ENCODE measurements at places on chromosomes 6 and 20.

DNA sequence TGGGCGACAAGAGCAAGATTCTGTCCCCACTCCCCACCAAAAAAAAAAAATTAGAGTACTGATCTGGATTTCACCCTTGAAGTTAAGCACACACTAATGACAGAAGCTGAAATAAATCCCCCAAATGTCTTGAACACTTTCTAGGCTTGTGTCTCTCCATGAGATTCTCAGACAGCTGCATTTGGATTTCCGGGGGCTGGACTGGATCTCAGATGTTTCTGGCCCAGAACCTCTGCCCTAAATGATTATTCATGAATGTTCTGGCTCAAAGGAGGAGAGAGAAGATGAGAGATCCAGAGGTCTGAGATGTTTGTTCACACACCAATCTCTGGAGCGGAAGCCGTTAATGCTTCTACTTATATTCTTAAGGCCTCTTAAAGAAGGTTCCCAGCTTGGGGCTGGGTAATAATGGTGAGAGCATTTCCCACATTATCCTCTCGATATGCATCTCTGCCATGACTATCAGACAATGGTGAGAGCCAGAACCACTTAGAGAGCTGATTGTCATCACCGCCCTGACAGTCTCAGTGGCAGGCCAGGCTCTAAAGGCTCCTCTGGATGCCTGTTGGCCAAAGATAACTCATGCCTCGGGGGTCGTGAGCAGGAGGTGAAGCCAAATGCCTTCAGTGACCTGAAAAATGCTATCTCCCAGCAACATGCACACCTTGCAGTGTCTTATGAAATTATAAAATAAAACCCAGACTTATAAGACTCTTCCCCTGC lies 127.9 kb upstream of the AGPAT4 start:
- DNase-seq: no peak

DNA sequence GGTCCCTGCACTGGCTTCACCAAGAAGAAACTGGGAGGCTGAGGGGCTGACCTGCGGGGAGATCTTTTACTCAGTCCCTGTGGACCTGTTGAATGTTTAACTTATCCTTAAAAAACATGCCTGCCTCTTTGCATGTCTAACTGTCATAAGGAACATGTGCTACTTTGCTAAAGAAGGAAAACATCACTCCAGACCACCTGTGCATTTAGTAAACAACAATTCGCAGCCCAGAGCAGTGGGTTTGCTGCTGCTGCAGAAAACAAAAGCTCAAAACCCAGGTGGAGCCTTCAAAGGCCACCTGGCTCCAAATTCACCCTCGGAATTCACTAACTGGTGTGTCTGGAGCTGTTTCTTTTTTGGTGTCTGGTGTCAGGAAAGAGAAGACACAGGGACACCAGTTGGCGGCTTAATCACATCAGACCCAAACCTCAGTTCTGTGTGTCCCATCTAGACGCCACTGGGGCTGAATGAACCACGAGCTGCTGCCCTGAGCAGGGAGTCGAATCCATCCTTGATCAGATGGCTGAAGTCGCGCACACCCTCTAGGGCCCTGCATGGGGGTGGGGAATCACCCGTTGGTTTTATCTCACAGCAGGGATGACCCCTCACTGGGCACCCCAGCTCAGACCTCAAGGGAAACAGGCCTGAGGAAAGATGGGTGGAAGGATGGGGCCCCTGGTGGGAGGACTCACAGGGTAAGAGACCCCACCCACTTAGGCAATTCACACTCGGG lies 344.3 kb downstream of the PREX1 start:
- no peak for DNase-seq

DNA sequence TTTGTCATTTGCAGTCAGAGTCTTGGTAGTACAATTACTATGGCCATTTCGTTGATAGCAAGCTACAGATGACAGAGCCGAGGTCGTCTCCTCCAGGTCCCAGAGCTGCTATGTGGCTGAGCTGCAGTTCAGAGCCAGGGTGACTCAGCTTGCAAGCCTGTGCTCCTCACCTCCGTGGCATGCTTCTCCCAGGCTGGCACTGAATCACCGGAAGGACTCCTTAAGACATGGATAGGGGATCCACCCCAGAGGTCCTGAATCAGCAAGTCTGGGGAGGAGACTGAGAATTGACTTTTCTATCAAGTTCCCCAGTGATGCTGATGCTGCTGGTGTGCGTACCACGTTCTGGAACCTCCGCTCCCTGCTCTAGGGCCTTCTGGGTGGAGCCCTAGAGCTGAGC lies 291.2 kb downstream of the CDH26 start:
- DNase-seq: no peak

GRCh38 chr6:166032366-166033200 lies 135.1 kb downstream of the TBXT start:
- DNase-seq: no peak

GRCh38 chr6:131924881-131925474 lies 26.2 kb downstream of the CCN2 start:
- DNase-seq: no peak

DNA sequence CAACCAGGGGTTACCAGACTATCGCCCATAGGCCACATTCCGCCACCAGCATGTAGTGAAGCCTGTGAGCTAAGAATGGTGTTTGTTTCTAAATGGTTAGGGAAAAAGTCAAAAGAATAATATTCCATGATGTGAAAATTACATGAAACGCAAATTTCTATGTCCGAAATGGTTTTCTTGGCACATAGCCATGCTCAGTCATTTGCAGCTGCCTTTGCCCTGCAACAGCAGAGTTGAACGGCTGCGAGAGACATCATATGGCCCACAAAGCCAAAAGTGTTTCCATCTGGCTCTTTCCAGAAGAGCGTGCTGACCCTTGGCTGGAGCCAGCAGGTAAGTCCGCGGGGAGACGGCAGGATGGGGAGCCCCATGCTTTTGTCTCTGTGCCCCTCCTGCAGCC lies 60.7 kb downstream of the FAM120B start:
- DNase-seq: no peak

DNA sequence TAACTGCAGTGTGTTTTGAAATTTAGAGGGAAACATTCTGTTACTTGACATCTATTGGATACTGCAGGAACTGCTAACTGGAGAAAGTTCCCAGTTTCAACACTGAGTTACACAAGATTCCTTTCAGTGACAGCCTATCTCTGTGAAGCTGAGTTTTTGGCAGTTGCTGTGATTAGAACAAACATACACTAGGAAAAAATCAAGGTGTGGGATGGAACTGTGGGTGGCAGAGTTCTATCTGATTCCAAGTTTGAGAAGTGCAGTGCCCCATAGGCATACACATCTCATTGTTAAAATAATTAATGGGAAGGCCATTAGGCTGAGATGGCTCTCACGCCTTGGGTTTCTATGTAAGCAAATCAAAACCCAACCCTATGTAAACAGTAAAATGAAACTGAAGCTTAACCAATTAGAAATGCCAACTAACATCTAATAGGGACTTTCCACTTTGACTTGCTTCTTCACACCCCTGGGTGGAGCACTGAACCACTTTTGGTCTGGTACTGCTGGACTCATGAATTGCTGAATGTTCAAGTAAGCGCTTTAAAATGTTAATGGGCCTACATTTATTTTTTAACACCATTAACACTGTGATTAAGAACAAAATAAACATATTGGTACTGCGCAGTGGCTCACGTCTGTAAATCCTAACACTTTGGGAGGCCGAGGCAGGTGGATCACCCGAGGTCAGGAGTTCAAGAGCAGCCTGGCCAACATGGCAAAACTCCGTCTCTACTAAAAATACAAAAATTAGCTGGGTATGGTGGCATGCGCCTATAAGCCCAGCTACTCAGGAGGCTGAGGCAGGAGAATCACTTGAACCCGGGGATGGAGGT lies 55.2 kb upstream of the TBC1D7 start:
- DNase-seq: no peak

DNA sequence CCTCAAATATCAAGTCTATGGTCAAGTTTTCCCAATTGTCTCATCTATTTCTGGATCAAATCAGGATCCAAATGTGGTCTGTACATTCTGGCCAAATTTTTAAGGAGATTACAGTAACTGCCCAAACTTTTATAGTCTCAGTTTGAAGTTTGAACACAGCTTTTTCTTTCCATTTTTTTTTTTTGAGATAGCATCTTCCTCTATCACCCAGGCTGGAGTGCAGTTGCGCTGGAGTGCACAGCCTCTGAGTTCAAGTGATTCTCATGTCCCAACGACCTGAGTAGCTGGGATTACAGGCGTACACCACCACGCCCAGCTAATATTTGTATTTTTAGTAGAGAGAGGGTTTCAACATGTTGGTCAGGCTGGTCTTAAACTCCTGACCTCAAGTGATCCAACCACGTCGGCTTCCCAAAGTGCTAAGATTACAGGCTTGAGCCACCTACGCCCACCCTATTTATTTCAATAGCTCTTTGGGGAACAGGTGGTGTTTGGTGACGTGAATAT lies 84.9 kb upstream of the CARMIL1 start:
- no peak for DNase-seq

- no peak for DNase-seq
Observed at GRCh38 chr6:21073318-21073839, 520.2 kb upstream of the SOX4 start.

GRCh38 chr20:38806855-38807655 lies 1.6 kb downstream of the PPP1R16B start:
- DNase-seq: no peak

DNA sequence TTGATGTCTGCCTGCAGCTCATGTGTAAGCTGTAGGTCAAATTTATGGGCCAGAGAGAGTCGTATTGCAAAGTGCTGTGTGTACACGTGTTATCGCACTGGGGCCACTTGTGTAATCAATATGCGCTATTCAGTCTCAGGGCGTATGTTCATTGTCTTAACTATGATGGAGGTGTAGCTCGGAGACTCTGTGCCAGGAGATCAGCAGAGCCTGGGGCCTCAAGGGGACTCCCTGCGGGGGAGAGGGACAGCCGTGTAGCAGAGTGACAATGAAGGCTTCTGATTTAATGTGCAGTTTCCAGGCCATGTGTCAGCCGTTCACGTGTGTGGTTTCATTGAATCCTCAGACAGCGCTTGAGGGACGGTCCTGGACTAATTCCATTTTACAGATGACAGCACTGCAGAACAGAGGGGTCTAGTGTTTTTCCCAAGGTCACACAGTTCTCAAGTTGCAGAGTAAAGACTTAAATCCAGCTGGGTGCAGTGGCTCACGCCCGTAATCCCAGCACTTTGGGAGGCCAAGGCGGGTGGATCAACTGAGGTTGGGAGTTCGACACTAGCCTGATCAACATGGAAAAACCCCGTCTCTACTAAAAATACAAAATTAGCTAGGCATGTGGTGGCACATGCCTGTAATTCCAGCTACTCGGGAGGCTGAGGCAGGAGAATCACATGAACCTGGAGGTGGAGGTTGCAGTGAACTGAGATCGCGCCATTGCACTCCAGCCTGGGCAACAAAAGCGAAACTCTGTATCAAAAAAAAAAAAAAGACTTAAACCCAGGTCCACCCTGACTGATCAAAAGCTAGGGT lies 242.5 kb downstream of the PREX1 start:
- no peak for DNase-seq

DNA sequence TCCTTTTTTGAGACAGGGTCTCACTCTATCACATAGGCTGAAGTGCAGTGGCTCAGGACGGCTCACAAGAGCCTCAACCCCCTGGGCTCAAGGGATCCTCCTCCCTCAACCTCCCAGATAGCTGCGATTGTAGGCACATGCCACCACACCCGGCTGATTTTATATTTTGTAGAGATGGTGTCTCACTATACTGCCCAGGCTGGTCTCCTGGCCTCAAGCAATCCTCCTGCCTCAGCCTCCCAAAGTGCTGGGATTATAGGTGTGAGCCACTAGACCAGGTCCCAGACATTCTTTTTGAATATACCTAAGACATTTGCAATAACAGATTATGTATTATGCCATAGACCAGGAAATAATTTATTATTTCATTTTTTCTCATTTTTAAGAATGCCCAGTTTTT lies 58.3 kb upstream of the CDYL start:
- DNase-seq: no peak

GRCh38 chr20:5316188-5317158 lies at the start of gene PROKR2:
Gene PROKR2, minus strand, starts transcription at chr20:5316954. Its CDS starts 2,585 bp downstream, at chr20:5314369.
- DNase-seq: no peak

DNA sequence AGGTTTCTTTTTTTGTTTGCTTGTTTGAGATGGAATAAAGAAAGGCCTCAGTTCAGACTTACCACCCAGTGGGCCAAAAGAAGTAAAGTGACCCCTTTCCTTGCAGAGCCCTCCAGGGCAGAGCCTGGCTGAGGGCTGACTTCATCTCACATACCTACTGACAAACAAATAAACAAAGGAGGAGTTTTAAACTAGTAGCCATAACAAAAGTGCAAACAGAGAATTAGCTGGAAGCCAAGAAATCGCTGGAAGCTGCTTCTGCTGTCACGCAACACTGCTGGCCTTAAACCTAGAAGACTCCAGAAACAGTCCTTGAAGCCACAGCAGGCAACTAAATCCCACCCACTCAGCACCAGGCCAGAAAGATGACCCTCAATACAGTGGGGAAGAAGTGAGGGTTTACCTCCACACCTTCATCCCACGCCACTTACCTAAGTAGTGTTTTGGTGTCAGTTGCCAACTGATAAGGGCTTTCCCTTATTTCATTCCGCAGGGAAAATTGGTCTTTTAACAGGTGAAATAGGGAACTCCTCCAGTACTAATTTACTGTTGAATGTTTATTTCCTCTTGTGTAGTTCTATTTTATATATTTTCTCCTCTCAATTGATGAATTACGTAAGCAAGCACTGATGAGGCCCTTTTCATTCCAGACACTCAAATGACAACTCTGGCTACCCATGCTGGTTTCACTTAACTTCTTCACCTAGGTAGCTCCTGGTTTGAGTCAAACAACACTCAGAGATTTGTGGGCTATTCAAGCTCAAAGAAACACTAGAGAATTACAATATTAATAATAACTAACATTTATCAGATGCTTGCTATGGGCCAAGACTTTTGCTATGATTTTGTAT lies 46.2 kb downstream of the EDN1 start:
- DNase-seq: no peak

- no peak for DNase-seq
Observed at GRCh38 chr6:83169511-83169910, 23.6 kb downstream of the PGM3 start.

DNA sequence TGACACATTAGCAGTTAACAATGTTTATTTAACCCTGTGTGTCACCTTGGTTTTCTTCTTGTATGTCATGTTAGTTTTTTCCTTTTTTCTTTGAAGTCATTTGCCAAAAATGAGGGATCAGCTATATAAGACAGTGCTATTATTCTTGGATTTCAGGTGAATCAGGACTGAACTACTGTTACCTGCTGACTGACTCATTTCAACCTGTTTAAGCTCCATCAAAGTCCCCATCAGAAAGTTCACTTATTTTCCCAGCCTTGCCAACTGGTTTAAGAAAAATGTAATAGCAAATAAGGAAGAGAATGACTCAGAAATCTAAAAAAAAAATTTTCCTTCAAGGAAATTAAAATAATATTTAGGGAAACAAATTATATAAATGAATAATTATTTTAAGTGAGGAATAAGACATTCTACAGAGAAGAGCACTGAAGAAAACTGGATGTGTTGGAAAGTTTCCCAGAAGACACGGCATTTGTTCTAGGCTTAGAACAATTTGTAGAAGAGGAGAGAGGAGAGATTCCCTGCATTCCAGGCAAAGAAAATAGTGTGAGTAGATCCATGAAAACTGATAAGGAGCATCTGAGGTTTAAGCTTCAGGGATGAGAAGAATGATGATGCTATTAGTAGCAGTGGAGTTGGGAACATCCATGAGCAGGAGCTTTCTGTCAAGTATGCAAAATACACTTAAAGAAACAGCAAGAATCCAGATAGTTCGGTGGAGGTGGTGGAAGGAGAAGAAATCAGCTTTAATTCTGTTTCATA lies 84.9 kb upstream of the SIM1 start:
- DNase-seq: no peak

GRCh38 chr6:25050356-25050755 lies 114.6 kb upstream of the RIPOR2 start:
- DNase-seq: no peak
